ENCODE measurements at places on chromosomes 6 and 20.

DNA sequence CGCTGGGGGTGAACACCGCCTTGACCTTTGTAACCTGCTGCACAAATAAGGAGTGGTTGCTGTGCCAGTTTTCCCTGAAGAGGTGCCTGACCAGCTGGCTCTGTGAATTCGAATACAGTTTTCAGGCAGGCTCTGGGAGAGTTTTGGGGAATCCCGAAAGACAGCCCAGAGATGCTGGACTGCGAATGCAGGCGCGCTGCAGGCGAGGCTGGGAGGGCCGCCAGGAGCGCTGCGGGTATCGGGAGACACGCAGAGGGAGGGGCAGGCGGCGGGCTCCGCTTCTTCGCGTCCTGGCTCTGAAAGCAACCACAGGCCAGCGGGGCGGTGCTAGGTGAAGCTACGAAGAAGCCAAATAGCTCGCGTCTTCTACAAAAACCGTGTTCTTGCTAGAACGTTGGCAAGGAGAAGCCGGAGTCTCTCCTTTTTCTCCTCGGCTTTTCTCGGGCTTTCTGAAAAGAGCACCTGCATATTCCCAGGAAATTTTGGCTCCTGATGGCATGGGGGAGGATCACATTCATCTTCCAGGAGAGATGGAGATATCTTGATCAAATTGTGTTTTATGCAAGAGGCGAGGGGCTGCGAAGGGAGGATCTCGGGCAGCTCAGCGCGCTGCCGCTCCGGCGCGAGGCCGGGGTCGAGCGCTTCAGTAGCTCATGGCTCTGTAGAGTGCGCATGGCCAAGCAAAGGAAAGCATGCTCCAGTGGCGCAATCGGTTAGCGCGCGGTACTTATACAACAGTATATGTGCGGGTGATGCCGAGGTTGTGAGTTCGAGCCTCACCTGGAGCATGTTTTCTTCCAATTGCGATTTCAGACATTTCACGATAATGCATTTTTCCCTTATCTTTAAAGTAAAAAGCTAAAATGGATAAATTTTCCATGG is 158.1 kb upstream of the ZNF184 start:
- DNase-seq: peak; percentile 16

- DNase-seq: no peak
These were observed 274.5 kb upstream of the NRSN1 start for GRCh38 chr6:23851522-23851921.

GRCh38 chr6:85464260-85464644 is 14.4 kb downstream of the NT5E start:
- DNase-seq: no peak

DNA sequence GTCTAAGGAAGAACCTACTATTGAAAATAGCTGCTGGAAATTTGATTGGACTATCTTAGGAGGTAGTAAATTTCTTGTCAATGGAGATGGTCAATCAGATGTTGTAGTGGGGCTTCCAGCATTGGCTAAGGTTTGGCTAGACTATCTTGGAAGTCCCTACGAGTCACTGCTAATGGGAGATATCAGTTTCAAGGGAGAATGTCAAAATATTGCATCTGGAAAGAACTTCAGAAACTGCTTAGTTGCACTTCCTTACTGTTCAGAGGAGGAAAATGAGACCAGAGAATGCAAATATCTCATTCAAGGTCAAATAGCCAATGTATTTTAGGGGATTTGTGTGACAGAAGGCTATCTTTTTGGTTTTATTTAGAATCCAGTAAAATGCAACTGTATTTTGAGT is 53.5 kb upstream of the CCN2 start:
- DNase-seq: no peak

- no peak for DNase-seq
These were observed 59.0 kb downstream of the RIN2 start for GRCh38 chr20:19817017-19817416.

- no peak for DNase-seq
These were observed 35.5 kb downstream of the ASCC3 start for GRCh38 chr6:100845676-100846075.

DNA sequence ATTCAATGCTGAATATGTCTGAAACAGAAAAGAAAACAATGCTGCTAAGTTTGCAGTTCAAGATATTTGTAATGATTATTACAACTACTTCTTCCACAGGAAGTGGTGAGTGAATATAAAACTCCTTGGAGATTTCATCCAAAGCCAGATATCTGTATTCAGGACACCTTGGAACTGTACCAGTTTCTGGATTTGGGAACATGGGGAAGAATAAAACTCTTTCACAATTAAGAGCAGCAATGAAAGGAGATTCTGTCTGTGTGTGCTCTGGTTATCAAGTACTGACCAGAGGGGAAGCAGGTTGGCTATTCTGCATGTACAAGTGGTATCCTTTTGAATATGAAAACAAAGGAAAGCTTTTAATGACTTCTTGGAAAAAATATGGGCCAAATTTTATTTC is 21.1 kb downstream of the ELOVL2 start:
- no peak for DNase-seq

DNA sequence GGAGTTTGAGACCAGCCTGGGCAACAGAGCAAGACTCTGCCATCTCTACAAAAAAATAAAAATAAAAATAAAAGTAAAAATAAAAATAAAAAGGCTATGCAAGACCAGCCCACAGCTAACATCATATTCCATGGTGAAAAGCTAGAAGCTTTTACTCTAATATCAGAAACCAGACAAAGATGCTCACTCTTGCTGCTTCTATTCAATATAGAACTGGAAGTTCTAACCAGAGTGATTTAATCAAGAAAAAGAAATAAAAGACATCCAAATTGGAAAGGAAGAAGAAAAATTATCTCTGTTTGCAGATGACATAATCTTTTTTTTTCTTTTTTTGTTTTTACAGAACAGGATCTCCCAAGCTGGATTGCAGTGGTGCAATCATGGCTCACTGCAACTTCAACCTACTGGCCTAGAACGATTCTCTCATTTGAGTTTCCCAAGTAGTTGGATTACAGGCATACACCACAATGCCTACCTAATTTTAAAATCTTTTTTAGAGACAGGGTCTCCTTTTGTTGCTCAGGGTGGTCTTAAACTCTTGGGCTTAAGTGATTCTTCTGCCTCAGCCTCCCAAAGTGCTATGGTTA is 100.7 kb upstream of the JAG1 start:
- DNase-seq: no peak

GRCh38 chr6:122977180-122977579 is 18.9 kb upstream of the CLVS2 start:
- no peak for DNase-seq

- no peak for DNase-seq
These were observed 1021.6 kb upstream of the MAP3K7 start for GRCh38 chr6:91608428-91608827.

GRCh38 chr6:169087443-169088041 is 166.1 kb downstream of the THBS2 start:
- no peak for DNase-seq

DNA sequence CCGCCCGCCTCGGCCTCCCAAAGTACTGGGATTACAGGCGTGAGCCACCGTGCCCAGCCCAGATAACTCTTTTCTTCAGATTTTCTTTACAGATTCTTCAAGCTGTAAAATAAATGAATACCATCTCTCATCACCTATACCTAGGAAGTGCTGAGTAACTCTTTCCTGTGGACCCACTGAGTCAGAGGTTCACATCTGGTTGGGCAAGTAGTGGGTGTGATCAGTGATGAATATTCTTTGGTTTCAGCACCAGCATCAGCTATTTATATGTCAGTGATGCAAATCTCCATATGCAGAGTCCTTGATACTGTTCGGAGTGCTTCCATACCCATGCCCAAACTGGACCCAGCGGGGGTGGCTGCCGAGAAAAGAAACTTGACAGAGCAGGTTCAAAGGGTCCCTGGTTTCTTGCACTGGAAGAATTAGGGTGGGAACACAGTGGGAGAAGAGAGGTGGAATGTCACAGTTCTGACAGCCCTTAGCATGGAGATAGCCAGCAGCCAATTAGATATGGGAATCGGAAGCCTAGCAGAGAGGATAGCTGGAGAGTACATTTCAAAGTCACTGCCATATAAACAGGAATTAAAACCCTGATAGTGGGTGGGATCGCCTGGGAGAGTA is 64.9 kb upstream of the DDR1 start:
- DNase-seq: peak; percentile 52

GRCh38 chr6:72760114-72760793 is 138.4 kb downstream of the KCNQ5 start:
- no peak for DNase-seq

- no peak for DNase-seq
These were observed 36.7 kb downstream of the CYP24A1 start for GRCh38 chr20:54137115-54137514.

DNA sequence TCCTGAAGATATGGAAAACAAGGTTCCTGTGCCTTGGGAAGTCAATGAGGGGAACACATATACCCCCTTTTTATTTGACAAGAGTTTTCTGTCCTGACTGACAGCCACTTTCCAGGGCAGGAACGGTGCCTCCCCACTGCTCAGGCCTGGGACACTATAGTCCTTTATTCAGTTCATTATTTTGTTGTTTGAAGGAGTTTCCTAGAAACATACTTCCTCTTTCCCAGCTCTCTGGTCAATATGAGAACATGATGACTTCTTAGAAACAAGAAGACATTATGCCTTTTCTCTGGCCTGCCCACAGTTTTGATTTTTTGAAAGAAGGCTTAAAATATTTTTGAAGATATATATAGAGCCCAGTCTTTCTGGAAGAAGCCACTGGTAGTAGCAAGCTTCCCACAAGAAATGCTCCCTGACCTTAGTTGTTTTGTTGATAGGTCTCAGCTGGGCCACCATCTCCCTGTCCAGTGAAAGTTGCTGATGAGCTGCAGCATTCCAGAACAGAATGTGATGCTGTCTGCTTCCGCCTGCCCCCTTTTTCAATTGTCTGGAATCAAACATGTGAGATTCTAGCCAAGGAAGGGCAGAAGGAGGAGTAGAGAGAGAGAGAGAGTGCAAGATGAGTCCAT is 350.0 kb upstream of the PRND start:
- DNase-seq: no peak

- no peak for DNase-seq
These were observed 92.1 kb upstream of the FAM184A start for GRCh38 chr6:119170447-119171087.

DNA sequence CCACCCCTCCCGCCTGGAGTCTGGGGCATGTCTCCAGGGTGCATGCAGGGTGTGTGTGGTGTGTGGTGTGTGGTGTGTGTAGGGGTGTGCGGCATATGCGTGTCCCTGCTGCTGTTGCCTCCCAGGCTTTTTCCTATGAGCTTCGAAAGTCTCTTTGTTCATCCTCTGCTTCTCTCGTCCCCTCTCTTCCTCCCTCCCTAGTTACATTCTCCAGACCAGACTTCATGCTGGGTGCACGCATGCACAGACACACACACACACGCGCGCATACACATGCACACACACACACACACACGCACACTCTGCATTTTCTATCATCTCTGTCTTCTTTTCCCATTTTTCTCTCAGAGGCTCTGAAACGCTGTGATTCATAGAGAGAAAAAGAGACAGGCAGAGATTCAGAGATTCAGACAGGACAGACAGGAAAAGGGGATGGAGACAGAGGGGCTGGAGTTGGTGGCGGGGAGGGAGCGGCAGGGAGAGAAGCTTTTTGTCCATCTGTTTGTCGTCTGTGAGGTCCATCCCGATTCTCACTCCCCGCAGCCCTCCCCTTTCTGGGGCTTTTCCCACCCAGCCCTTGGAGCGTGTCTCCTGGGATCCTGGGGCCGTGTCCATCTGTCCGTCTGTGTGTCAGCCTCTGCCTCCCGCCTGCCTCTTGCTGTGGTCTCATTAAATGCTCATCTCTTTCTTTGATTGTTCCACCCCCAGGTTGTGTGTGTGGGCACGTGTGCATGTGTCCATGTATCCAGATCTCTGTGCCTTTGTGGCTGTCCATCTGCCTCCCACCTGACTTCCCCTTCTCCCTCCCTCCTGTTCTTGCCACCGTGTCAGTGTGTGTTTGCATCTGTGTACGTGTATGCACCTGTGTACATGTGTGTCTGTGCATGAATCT is 62.6 kb downstream of the SRC start:
- no peak for DNase-seq

DNA sequence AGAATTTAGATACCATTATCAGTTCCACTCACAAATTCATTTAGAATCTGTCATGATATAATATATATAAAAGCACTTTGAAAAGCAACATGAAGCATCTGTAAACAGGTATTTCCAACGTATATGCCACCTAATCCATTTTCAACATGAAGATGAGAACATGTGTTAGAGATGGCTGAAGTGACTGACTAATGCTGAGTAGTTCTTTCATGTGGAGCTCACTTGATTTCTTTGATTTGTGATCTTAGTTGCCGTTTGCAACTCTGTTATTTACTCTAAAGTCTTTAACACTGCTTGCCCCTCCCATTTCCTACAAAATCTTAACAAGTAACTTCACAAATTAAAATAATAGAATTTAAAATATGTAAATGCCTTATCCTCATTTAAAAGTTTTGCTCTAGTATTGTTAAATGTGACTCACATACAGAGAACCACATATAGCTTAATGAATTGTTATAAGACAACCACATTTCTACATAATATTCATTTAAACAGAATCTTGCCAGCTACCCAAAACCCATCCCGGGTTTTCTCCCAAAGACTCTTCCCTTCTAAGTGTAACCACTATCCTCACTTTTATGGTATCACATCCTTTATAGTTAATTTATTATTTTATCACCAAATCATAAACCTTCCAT is 78.3 kb downstream of the ME1 start:
- DNase-seq: no peak

- no peak for DNase-seq
These were observed 542.1 kb upstream of the AGPAT4 start for GRCh38 chr6:161815965-161816364.

- no peak for DNase-seq
These were observed 38.3 kb downstream of the MRS2 start for GRCh38 chr6:24440897-24441598.

GRCh38 chr20:50283922-50284810 is 93.5 kb downstream of the CEBPB start:
- no peak for DNase-seq

DNA sequence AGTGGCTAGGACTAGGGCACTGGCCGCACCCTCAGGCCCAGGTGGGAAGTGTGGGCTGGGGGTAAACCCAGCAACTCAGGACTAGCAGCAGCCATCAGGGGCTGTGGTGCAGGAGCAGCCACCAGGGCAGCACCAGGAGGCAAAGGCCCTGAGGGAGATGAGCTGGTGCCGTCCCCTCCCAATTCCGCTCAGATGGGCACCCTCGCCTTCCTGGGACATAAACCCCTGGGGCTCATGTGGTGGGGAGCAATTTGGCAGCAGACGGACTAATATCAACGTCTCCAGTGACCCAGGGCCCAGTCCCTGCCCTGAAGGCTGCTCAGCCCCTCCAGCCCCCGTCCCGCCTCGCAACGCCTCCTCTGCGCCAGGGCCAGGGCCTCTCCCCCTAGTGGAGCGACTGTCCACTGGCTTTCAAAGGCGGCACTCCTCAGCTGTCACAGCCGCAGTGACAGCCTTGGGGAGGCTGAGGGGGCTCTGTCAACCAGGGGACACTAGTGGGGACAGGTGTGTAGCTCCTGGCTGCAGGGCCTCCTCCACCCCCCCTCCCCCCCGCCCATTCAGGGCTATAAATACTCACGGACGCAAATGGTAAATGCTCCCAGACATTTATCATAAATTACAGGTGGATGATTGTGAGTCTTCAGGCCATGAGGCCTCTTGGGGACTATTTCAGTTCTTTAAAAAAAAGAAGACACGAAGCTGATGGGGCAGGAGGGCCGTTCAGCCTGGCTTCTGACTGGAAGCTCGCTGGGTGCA is 349.9 kb downstream of the ZFAND3 start:
- no peak for DNase-seq
